Tibial nerve (tissue), 4 donors: ENCODE measurements at places on chromosomes 3 and 15. TPM values are rescaled to one million over a fixed set of nuclear protein-coding genes. Genes with fewer than 3 reads are reported as not detected.

Gene PLCH1
- 2.1 TPM for total RNA-seq

Gene DGKG
- total RNA-seq: 1.3 TPM

Gene TEX55
- not detected for total RNA-seq

DNA sequence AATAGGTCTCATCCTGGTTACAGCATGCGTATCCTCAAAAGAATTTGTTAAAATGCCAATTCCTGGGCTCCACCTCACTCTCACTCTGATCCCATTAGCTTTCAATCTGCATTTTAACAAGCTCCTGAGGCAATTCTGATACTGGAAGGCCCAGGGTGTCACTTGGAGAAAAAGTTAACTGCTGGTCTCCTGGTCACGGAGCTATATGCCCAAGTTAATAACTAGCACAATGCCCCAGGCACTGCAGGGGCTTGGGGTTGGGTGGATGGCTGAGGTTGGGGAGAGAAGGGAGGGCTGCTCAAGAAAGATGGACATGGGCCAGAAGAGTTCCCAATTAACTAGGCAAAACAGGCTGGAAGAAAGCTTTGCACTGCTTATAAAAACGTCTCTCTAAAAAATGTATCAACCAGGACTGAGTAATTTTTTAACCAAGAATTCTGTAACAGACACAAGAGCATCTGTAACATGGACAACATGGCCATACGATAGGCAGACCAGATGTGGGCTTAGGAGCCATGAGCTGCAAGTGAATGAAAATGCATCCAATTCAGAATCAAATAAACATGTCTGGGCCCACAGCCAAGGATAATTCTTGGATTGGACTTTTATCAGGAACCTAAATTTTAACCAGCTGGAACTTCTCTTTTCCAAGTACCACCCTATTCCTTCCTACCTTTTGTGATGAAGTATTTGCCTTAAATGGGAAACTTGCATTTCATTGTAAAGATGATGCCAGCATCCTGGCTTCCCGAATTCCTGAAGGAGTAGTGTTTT lies 4.2 kb downstream of the IL17RD start:
- DNase-seq: no peak
- no peaks in the 10 kb centered on the region for H3K27me3 ChIP-seq
- H3K4me1 ChIP-seq: peaks cover 68% of the 10 kb centered on the region
- H3K36me3 ChIP-seq: no peaks in the 10 kb centered on the region

DNA sequence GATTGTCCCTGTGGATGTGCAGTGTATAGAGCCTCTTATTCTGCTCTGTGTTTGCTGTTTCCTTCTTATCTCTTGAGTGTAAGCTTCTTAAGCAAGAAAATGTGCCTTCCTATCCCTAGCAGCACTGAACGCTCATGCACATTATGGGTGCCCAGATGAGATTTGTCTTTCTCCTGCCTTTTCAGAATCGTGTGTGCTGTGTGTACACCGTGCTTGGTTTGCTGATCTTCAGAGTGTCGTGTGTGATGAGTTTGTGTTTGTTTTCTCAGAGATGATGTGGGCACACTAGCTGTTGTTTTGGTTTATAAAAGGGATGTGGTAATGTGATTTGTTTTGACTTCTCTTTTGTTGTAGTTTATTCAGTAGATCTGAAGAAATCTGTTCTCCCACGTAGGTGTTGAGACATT lies 19.7 kb downstream of the GPR171 start:
- H3K4me1 ChIP-seq: no peaks in the 10 kb centered on the region
- no peak overlapping the region for H3K27ac ChIP-seq
- DNase-seq: no peak
- H3K27me3 ChIP-seq: no peaks in the 10 kb centered on the region
- no peaks in the 10 kb centered on the region for H3K36me3 ChIP-seq

GRCh38 chr15:36370051-36370730 lies 209.2 kb upstream of the CDIN1 start:
- no peaks in the 10 kb centered on the region for H3K4me1 ChIP-seq
- no peaks in the 10 kb centered on the region for H3K36me3 ChIP-seq
- DNase-seq: no peak

DNA sequence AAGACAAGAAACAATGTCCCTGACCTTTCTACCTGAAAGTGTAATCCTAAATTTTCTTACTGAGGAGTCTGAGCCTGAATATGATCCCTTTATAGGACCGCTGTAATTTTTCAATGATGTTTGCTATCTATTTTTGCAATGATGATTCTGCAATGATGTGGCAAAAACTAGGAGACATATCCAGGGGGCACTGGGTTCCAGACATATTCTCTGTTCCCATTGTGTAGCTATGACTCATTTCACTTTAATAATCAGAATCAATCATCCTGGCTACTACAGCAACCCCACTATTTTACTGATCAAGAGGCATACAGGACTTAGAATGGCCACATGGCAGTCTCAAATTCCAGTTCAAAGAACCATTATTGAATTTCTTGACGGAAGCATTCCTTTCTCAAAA lies 85.9 kb downstream of the AQR start:
- H3K36me3 ChIP-seq: peaks cover 5% of the 10 kb centered on the region
- H3K4me1 ChIP-seq: no peaks in the 10 kb centered on the region
- DNase-seq: no peak
- no peak overlapping the region for H3K27ac ChIP-seq

DNA sequence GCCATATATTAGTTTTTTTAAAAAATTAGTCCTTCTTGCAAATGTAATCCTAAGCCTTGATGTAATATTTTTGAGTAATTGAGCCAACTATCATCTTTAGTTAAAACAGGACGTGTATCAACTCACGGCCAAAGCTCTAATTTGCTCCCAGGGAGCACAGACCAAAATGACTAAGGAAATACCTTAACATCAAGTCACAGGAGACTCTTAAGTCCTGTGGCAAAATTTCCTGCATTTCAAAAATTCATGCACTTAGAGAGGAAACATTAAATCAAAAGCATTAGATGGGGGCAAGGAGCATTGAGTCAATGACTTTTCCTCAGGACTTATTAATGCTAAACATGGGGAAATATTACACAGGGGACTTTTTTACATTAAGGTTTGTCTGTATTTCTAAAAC lies 276.0 kb downstream of the MFSD1 start:
- H3K4me3 ChIP-seq: no peak overlapping the region
- no peaks in the 10 kb centered on the region for H3K4me1 ChIP-seq
- no peak overlapping the region for H3K27ac ChIP-seq
- DNase-seq: no peak

GRCh38 chr3:157091083-157091833 lies 68.7 kb downstream of the CCNL1 start:
- H3K4me1 ChIP-seq: peaks cover 18% of the 10 kb centered on the region
- no peak for DNase-seq
- H3K4me3 ChIP-seq: no peak overlapping the region
- no peak overlapping the region for H3K27ac ChIP-seq

DNA sequence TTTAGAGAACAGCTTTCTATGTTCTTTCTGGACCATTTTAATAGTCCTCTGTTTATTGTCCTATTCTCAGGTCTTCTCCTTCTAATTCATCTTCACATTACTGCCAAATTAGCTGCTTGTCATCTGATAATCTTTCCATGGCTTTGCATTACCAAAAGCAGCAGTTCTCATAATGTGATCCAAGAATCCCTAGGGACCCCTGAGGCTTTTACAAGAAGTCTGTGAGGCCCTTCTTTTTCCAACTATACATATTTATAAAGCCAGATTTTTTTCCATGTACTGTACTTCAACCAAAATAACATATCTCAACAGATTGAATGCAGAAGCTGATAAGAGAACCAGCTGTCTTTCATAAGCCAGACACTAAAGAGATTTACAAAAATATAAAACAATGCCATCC lies 162.5 kb upstream of the BFSP2 start:
- H3K27me3 ChIP-seq: no peaks in the 10 kb centered on the region
- H3K36me3 ChIP-seq: no peaks in the 10 kb centered on the region
- no peak overlapping the region for H3K27ac ChIP-seq
- H3K4me1 ChIP-seq: no peaks in the 10 kb centered on the region
